Omental fat pad (tissue), 4 donors: ENCODE measurements at places on chromosomes 4 and X.

DNA sequence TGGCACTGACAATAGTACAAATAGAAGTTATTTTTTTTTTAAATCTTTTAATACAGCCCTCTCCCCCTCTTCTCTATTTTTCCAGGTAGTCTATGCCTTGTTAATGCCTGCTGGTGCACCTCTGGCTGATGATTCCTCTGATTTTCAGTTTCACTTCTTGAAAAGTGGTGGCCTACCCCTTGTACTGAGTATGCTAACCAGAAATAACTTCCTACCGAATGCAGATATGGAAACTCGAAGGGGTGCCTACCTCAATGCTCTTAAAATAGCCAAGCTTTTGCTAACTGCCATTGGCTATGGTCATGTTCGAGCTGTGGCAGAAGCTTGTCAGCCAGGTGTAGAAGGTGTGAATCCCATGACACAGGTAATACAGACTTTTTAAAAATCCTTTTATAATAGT, 99.1 kb downstream of the USP9X start:
- no peak for DNase-seq

DNA sequence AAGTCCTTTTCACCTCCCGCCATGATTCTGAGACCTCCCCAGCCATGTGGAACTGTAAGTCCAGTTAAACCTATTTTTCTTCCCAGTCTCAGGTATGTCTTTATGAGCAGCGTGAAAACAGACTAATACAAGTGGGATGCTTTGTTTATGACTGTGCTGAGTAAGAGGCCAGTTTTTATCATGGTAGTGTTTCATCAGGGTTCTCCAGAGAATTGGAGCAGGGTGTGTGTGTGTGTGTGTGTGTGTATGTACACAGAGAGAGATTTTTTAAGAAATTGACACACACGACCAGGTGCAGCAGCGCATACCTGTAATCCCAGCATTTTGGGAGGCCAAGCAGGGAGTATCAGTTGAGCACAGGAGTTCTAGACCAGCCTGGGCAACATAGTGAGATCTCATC, 34.6 kb upstream of the SLC2A9 start:
- DNase-seq = no peak

GRCh38 chr4:10530137-10530786, 73.0 kb upstream of the ZNF518B start:
- no peak for DNase-seq

DNA sequence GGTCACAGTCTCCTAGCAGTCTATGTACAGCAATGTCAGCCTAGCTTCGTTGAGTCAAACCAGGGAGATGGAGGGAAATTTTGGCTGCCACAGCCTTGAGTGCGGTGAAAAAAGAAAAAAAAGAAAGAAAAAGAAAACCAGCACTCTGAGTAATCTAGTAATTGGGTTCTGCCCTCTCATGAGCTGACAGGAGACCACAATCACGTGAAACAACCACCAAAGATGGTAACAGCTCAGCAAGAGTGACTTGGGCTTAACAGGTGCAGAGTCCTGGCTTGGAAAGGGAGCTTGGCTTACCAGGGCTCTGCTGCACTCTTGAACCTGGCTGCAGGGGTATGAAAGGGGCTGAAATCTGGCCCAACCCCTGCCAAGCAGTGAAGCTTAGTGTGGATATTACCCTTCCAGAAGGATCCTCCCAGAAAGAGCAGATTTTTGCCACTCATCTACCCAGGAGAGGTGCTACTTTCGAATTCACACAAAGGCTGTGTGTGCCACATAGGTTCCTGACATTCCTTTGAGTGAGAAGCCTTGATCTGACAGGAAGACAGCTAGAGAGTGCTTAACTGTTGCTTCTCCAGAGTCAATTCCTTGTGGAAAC, 350.3 kb downstream of the PTTG2 start:
- DNase-seq = no peak

DNA sequence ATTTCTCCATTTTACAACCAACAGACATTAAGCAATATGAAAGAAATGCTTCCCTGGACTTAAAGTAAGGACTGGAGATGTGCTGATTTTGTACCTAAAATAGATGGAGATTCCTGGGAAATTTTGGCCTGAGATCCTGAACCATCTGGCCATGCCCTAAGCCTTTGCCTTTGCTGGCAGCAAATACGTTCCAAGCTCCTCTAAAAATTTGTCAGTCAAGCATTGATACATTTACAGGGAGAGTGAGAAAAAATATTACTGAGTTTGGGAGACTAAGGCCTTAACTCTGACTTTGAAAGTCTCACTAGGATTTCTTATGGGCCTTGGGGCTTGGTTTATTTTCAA, 63.9 kb downstream of the FHDC1 start:
- DNase-seq = no peak
